ENCODE measurements at places on chromosomes 11 and 22.

GRCh38 chr11:128860571-128861361 lies 6.3 kb downstream of the KCNJ1 start:
- DNase-seq = no peak

DNA sequence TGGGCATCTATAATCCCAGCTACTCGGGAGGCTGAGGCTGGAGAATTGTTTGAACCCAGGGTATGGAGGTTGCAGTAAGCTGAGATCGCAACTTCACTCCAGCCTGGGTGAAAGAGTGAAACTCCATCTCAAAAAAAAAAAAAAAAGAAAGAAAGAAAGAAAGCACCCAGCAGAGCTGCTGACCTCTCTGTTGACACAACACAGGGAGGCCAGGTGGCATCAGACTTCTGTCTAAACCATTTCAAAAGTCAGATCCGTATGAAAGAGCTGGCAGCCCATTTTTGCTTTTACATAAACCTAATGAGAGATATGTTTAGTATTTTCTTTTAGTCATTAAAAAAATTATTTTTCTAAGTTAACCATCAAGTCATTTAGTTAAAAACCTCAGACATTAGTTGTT lies 64.4 kb upstream of the RRM1 start:
- DNase-seq = no peak

DNA sequence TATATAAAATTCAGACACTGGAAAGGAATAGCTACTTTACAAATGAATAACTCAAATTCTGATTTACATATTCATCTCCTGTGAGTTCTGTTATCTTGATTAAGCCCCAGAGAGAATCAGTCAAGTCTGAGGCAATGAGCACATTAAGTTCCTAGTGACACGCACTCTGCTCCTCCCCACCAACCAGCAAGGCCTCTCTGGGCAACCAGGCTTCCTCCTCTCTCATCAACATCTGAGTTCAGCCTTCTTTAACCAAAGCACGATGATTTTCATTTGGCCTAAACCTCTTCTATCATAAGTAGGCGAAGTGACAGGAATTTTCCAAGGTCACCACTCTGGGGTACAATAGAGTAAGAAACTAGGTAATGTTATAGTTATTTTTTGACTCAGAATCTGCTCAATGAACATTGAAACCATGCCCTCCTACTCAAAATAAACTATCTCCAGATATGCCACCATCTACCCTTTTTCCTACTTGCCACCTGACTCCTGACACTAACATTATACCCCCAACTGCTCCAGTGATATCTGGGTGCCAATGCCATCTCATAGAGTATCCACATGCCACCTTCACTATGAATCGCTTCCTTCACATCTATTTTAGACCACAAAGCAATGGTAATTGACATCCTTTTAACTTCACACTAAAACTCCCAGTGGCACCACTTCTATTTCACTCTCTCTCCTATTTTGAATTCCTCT lies 114.8 kb downstream of the FAM76B start:
- DNase-seq = no peak

DNA sequence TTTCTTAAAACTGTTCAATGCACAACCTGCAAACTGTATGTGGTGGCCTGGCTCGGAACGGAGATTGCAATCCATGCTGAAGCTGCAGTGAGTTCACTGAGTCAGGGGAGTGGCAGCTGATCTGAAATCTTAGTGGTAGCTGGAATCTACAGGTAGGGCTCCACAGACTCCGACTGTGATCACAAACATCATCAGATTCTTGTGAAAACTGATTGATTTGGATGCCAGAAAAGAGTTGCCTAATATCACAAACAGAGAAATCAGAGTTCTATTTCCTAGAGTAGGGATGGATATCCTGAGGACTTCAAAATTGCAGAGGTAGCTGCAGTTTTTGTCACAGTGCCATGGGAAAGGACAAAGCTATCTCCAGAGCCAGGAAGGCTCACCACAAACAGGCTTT lies 57.5 kb upstream of the SC5D start:
- no peak for DNase-seq

DNA sequence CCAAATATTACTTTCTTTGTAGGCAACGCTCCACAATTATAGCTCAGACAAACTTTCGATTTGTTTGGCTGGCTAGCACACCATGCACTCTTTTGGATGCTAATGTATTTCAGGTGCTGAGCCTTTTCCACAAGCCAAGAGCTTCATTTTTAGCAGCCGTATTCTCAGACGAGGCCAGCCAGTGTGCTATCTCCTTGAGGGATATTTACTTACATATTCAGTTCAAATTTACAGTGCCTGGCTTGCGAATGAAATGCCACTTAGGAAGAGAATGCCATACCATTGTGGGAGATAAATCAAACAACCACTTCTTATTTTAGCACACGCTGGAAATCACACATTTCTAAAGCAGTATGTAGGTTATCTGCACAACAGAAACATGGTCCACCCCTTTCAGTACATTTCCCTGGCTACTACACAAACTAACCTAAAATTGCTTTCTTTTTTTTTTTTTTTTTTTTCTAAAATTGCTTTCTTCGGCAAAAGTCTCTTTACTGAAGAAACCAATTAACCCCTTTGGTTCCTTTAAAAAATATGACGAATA lies 236.9 kb downstream of the CADM1 start:
- no peak for DNase-seq

DNA sequence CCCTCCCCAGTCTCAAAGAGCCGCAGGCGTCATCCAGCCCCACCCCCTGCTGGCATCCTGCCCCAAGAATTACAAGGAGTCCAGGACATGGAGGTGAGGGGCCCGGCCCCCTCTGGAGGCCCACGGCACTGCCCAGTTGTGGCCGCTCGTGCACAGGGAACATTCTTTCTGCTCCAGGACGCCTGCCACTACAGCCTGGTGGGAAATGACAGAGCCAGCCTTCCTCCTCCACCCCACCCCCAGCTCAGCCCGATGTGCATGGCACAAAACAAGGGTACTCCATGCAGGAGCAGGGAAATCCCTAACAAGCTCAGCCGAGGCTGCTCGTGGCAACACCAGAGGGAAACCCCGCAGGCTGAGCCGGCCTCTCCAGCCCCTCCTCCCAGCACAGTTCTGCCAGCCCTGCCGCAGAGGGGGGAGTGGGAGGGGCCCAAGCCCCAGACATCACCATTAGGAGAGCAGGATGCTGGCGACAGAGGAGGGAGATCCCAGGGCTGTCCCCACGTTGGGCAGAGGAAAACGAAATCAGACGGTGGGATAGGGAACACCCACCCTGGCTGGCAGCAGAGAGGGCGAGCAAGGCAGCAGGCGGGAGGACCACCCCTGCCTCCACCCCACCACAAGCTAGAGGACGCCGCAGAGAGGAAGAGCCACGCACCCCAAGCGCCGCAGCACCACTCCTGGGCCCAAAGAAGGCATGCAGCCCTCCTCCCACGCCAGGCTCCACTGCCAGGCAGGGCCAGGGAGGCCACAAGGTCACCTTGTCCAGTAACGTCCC lies 10.0 kb downstream of the IGSF9B start:
- no peak for DNase-seq

DNA sequence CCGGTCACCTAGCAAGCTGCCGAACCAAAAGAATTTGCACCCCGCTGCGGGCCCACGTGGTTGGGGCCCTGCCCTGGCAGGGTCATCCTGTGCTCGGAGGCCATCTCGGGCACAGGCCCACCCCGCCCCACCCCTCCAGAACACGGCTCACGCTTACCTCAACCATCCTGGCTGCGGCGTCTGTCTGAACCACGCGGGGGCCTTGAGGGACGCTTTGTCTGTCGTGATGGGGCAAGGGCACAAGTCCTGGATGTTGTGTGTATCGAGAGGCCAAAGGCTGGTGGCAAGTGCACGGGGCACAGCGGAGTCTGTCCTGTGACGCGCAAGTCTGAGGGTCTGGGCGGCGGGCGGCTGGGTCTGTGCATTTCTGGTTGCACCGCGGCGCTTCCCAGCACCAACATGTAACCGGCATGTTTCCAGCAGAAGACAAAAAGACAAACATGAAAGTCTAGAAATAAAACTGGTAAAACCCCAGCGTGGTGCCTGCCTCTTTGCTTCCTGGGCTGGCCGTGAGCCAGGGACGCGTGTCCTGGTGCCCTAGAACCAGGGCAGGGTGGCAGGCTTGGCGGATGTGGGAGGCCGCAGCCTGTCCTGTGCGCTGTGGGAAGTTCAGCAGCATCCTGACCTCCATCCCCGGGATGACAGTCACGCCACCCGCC lies 13.2 kb downstream of the CCND1 start:
- no peak for DNase-seq

DNA sequence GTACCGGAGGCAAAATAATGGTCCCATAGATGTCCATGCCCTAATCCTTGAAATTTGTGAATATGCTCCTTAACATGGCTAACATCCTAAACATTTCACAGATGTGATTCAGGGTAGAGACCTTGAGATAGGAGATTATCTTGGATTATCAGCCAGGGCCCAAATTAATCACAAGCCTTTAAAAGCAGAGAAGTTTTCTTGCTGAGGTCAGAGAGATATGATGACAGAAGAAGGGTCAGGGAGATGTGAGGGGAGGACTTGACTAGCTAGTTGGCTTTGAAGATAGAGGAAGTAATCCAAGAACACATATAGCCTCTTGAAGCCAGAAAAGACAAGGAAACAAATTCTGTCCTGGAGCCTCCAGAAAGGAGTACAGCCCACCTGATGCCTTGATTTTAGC lies 19.1 kb upstream of the FDX1 start:
- DNase-seq = peak; percentile 42

DNA sequence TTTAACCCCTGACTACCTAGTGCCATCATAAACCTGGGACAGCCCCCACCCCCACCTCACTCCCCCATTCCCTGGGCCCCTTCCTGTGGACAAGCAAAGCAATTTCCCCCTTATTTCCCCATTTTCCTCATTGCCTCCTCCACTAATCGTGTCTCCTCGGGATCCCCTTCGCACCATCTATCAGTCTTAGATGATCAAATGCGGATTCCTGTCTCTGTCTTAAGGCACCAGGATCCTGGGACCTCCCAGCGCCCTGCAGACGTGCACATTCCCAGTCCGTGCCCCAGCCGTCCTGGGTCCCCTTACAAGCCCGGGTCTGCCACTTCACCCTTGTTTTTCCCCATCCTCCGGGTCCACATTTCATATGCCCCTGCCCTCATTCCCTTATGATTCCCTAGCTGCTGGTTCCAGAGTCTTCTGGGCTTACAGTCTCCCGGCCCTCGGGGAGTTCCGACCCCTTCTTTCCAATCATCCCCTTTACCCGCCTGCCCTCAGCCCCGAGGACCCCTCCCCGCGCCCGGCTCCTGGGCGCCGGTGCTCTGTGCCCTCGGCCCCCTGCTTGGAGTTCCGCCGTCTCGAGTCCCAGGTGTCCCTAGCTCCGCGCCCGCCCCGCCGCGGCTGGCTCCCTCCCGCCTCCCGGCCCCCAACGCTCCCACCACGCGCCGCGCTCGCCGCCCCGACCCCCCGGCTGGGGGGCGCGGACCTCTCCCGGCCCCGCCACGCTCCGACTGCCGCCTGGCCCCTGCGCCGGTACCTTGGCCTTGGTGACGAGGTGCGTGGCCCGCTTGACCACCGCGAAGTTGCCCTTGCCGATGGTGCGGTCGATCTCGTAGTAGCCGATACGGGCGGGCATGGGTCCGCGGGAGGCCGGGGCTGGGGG lies 599 bp downstream of the SIK3 start:
- peak; percentile 59 for DNase-seq

DNA sequence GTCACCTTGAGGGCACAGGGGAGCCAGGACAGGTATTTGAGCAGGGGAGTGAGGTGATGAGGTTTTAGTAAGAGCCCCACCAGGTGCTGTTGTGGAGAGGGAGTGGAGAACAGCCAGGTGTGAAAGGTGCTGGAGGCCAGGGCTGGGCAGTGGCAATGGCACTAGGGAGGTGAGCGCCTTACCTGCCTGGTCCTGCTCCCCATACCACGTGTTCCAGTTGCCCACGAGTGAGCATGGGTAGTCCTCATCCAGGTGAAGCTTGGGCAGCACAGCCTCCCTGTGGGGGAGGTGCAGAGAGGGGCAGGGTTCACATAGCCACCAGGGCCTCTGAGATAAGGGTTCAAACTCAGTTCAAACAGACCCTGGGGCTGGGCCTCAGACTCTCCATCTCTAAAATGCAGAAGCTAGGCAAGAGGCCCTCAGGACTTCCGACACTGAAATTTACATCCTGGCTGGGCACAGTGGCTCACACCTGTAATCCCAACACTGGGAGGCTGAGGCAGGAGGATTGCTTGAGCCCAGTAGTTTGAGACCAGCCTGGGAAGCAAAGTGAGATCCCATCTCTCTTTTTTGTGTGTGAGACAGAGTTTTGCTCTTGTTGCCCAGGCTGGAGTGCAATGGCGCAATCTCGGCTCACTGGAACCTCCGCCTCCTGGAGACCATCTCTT lies 11.8 kb downstream of the NIPSNAP1 start:
- DNase-seq = no peak

GRCh38 chr11:64004590-64004984 lies 18.3 kb downstream of the OTUB1 start:
- DNase-seq = no peak

GRCh38 chr11:116707746-116708145 lies 65.0 kb downstream of the BUD13 start:
- no peak for DNase-seq

DNA sequence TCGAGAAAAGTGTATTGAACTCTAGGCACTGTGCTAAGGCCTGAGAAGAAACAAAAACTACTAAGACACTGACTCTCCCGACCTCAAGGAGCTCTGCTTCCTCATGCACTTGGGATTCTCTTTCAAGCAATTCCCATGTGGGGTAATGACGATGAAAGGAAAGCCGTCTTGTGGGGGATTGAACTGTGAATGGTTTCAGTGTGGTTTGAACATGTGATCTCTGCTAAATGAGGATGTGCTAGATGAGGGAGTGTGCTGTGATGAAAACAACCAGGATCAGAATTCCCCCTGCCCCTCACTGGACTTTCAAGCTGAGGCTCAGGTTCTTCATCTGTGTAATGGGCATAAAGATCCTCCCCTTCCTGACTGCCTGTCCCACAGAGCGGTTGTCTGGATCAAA lies 74.9 kb downstream of the DEPDC5 start:
- DNase-seq = peak; percentile 11

DNA sequence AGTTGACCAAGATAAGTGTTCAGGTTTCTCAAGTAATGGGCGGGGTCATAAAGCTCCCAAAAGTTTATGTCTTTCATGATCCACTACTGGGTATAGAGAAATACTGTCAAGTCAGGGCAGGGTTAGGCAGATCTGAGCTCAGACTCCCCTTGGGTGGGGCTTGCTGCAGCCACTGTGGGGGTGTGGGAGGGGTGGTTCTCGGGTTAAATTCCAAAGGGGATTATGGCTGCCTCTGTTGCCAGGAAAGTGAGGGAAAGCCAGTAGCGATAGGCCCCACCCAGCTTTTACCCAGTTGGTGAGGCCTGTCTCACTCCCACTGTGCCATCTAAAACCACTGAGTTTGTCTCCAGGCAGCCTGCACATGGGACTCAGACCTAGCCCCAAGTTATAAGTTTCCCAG lies 37.8 kb downstream of the DLG2 start:
- DNase-seq = no peak

GRCh38 chr11:9001736-9002135 lies 2.1 kb downstream of the NRIP3 start:
- DNase-seq = peak; percentile 98

All from inflammatory macrophage treated with lipopolysaccharide for 4 hours (primary cell).